ENCODE measurements at places on chromosomes 4 and X.

DNA sequence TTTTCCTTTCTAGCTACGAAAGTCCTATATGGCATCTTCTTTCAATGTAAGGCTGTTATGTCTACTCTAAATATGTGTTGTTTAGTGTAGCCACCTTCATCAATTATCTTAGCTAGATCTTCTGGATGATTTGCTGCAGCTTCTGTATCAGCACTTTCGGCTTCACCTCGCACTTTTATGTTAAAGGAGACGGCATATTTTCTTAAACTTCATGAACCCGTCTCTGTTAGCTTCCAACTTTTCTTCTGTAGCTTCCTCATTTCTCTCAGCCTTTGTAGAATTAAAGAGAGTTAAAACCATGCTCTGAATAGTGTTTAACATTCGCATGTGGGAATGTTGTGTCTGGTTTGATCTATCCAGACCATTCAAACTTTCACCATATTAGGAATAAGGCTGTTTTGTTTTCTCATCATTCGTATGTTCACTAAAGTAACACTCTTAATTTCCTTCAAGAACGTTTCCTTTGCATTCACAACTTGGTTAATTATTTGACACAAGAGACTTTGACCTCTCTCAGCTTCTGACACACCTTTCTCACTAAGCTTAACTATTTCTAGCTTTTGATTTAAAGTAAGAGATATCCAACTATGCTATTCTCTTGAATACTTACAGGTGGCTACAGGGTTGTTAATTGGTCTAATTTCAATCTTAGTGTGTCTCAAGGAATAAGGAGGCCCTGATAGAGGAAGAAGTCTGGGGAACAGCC lies 476.8 kb downstream of the GABRG1 start:
- DNase-seq, result no peak

DNA sequence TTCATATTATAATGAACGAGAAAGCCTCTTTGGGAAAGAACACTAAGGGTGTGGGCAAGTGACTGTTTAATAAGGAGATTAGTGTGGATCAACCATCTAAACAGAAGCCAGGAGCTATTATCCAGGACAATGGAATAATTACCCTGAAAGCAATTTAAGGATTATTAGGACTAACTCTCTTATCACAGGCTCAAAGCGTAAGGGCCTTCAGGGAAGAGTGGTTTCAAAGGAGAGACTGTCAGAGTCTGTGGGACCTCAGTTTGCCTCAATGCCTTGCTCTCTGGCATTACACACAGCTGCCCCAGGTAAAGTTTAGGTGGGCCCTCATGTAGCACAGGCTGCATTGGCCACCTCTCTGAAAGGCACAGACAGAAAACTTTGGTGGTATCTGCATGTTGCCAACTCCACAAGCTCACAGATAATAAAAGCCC lies 717.2 kb upstream of the ADGRL3 start:
- DNase-seq, result no peak

- no peak for DNase-seq
These were observed 254.0 kb downstream of the TMA16 start for GRCh38 chr4:163748449-163748848.

- DNase-seq, result no peak
These were observed 76.2 kb downstream of the CLDN34 start for GRCh38 chrX:10043386-10043785.

- no peak for DNase-seq
These were observed 42.5 kb downstream of the LAMP2 start for GRCh38 chrX:120426599-120426998.

DNA sequence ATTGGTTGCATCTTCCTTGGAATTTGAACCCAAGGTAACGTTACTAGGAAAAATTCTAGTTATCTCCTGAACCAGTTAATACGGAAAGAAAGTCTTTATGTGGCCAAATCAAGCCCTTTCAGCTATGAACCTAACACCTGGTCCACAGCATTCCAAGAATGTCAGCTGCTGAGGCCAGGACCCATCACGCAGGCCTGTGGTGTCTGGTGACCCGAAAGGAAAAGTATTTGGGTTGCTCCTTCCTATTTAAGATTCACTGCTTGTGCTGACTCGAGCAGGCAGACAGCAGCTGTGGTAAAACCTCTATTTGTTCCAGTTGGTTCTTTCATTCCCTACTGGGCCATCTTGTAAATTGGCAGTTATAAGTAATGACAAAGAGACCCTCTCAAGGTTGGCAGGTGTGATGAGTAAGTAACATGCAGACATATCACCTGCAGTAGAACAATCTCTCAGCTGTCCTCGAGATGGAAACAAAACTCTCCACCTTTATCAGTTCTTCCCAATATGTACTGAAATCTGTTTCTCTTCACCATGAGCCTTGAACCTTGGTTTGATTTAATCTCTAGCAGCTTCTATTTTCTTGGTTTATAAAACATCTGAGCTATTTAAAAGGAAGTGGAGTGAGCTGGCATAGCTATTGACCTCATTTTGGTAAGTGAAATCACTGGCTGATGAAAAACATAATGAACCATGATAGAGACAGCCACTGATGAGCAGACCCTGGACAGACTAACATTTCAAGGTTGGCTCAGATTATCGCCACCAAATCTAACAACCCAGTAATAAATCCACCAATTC lies 182.1 kb upstream of the SMIM31 start:
- no peak for DNase-seq

- DNase-seq, result no peak
These were observed 208.4 kb downstream of the NWD2 start for GRCh38 chr4:37452952-37453280.

DNA sequence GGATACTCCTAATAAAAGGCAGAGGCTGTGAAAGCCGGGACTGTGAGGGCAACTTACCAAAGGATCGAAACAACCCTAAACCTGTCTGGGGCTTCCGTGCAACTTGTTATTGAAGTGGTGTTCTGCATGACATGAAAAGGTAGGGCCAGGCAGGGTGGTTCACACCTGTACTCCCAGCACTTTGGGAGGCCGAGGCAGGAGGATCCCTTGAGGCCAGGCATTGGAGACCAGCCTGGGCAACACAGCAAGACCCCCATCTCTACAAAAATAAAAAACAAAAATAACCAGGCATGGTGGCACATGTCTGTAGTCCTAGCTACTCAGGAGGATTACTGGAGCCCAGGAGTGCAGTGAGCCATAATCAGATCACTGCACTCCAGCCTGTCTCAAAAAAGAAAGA lies 12.3 kb downstream of the CASP3 start:
- DNase-seq, result no peak

Data from stimulated activated CD8-positive, alpha-beta memory T cell treated with anti-CD3 and anti-CD28 coated beads, Interleukin-15, amount 100 ng/mL, for 4 hours (primary cell).